ENCODE measurements at places on chromosomes 3 and 15. TPM values are rescaled to one million over a fixed set of nuclear protein-coding genes. Genes with fewer than 3 reads are reported as not detected.
A peak's percentile ranks its signal among the peaks of the same experiment; 100 is the strongest.

DNA sequence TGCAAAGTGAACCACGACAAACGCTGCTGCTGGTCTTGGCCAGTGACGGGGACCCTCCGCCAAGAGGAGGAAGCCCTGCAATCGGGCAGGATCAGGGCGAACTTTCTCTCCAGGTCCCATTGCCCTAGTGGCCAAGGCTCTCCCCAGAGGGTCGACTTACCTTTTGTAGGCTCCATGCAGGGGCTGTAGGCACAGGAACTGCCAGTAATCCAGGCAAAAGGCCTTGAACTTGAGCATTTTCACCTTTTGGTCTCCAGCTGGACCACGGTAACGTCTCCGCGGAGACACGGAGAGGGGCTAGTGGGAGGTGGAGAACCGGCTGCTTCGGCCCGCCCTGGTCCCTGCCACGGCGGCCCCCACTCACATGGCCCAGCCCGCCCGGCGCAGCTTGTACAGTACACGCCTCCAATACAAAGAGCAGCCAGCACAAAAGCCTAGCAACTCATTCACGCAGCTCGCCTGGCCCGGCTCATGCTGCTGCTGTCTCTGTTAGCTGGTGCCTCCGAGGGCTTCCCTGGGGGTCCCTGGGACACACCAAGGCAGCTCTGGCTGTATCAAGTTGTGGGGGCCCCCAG is 31.0 kb downstream of the IQSEC1 start:
- DNase-seq = peak; percentile 61

- no peak for DNase-seq
Measured at GRCh38 chr3:26721047-26721446, 98.5 kb downstream of the LRRC3B start.

Gene RCCD1
- 39.4 TPM for total RNA-seq

Gene CFAP91
- total RNA-seq = 1.8 TPM

Gene YEATS2
- 58.7 TPM for total RNA-seq

- peak; percentile 31 for DNase-seq
Measured at GRCh38 chr3:111151438-111151837, 79.8 kb downstream of the NECTIN3 start.

- DNase-seq = peak; percentile 86
Measured at GRCh38 chr15:73767806-73768501, 14.8 kb upstream of the INSYN1 start.

GRCh38 chr3:107985496-107985895 is 105.3 kb downstream of the CD47 start:
- no peak for DNase-seq

Gene GHSR
- not detected for total RNA-seq

DNA sequence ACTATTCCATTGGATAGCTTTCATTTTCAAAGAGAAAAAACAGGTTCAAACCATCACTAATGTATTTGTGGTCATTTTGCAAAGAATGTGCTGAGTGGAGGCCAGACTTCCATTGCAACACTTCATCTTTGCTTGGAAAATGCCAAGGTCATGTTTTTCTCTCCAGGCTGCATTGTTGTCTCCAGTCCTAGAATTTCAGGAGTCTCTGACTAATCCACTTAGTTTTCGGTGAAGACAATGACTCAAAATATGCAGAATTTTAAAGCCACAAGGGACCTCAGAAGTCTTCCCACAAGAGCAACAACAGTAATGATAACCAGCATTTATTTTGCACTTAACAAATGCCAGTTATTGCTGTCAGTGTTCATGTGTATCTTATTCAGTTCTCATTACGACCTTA is 277.0 kb downstream of the RYR3 start:
- DNase-seq = no peak

DNA sequence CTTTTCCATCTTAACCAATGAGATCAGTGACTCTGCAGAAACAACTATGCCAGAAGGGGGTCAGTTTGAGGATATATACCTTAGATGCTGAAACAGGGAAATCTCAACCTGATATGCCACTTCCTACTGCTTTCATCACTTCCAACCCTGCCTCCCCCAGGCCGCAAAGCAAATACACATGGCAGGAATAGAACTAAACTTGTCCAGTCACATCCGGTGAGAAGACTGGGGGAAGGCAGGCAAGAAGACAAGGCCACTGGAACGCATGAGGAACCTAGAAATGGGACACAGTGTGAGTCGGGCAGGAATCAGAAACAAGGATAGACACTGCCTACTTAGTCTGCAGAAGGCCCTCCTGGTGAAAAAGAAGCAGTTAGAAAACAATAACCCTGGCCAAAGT is 90.6 kb downstream of the MYO5A start:
- no peak for DNase-seq

DNA sequence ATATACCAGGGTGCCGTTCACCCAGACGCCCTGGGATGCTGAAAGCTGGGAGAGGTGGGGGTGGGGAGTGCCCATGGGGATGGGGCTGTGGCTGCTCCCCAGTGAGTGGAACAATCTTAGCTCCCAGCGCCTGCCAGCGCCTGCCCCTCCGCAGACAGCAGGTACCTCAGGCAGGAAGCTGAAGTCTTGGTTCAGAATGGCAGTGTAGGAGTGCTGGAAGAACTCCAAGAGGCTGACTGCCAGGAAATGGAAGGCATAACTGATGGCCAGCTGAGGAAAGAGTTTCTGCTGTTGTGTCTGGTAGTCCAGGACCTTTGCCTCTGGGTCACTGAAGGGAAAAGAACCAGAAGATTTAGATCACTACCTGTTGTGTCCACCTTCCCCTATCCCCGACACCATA is 8.4 kb downstream of the ACOX2 start:
- peak; percentile 44 for DNase-seq
